ENCODE measurements at places on chromosomes 4 and X.

DNA sequence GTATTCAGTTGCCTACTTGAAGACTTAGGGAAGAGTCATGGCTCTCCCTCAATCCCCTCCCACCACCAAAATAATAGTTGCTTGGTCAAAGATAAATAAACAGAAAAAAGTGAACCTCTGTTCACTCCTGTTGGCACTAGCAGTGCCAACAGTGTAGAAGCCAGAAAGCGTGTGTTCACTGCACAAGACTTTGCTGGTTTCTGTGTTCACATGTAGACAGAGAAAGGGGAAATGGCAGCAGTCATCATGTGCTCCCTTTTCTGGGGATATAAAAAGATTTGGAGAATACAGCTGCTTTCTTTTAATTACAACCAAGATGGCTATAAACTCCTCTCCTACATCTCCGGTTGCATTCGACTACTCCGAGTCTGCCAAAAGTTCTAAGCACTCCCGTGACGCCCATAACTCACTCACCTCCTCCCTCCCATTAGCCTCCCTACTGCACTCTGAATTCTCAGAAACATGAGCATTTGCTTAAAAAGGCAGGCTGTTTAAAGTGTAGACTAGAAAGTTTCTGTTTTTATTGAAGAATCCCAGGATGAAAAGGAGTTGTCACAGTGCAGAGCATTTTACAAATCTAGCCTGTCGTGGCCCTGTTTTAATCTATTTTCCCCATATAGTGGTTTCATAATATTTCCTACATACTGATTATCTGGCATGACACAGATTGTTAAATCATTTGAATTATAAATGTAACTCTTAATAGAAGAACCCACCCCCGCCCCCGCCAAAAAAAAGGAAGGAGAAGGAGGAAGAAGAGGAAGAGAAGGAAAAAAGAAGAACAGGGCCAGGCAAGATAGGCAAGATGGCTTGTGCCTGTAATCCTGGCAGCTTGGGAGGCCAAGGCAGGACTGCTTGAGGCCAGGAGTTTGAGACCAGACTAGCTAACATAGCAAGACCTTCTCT lies 16.7 kb downstream of the LGI2 start:
- no peak for DNase-seq

DNA sequence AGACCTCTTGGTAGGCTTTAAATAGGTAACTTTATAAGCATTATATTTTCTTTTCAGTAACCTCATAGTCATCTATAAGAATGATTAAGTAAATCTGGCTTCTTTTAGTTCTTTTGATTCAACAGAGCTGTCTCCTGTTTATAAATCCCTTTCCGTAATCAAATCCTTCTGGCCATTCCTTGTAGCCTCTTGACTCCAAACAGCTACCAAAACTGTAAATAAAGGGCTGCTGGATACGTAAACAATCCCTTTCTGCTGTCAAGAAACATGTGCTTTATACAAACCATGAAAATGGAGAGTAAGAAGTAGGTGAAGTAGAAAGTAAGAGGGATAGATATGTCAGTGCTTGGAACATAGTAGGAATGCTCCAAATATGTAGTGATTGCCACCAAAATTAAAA lies 183.2 kb upstream of the CASK start:
- DNase-seq: no peak

DNA sequence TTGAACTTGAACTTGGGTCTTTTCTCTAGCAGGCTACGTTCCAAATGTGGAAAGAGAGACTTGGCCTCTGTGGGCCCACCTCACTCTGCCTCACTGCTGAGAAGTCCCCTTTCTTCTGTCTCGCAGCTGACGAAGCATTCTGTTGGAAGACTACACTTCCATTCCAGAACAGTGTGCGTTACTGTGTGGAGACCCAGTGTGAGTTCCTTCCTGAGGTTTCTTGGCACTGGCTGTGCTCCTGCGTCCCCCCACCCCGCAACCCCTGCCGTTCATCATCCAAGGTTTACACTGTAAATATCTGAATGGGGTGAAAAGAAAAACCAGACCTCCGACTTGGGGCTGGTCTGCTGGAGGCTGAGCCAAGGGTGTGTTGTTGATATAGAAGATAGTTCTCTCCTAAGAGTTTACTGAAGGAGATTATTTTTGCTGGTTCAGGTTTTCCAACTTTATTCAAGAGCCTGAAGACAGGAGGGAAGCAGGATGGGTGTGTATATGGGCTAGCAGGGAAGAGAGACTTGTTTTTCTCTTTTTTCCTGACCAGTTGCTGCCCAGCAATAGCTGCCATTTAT lies 34.7 kb downstream of the NHSL2 start:
- no peak for DNase-seq

- no peak for DNase-seq
Measured at GRCh38 chr4:72702948-72703347, 133.9 kb upstream of the ADAMTS3 start.

GRCh38 chrX:107450823-107451509 lies 1.5 kb downstream of the FRMPD3 start:
- DNase-seq: no peak

GRCh38 chr4:152374606-152375285 lies 161.1 kb downstream of the FBXW7 start:
- DNase-seq: no peak

GRCh38 chr4:143291314-143291713 lies 45.4 kb upstream of the GAB1 start:
- no peak for DNase-seq

DNA sequence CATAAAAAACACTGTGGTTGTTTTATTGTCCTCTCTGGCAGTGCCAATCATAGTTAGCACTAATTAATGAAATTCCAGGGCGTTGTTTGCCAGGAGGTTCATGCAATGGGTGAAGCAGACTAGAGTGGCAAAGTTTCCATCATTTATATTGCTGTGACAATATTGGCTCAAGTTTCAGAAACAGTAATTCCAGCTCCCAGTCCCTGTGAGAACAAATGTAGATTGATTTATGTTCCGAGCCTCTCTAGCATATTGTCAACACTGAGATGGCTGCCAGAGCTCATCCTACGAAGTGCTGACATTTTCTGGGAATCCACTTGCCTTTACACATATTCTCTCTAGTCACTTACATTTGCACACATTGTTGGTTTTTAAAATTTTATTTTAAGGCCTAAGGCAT lies 440.0 kb upstream of the IGFBP7 start:
- DNase-seq: no peak

GRCh38 chr4:169640261-169640870 lies 20.0 kb downstream of the CLCN3 start:
- DNase-seq: no peak

GRCh38 chr4:128649575-128650205 lies 159.8 kb upstream of the JADE1 start:
- no peak for DNase-seq

DNA sequence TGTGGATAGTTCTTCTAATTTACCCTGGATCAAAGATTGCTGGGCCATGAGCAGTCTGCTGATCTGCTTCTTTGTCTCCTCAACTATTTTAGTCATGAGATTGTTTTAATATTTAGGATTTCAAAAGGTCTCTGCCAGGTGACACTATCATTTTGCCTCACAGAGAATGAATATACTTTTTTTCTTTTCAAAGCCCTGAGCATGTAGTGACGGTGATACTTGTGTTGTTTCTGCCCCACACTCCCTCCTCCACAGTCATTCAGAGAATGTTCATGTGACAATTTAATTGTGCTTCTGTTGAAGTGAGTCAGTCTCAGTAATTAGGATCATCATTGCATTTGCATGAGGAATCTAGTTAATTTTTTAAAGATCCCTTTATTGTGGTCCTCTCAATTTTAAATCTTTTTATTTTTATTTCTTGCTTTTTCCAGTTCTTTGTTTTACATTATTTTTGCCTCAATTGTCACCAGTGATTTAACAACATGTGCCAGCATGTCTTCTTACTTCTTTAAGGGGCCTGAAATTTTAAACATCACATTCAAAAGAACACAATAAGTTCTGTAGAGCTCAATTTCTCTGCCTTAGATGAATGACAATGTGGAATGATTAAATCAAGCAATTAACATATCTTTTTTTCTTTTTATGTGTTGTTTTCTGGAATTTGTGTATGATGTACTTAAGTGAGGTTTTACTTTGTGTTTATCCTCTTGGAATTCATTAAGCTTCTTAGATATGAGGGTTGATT lies 12.3 kb downstream of the MMRN1 start:
- DNase-seq: no peak

DNA sequence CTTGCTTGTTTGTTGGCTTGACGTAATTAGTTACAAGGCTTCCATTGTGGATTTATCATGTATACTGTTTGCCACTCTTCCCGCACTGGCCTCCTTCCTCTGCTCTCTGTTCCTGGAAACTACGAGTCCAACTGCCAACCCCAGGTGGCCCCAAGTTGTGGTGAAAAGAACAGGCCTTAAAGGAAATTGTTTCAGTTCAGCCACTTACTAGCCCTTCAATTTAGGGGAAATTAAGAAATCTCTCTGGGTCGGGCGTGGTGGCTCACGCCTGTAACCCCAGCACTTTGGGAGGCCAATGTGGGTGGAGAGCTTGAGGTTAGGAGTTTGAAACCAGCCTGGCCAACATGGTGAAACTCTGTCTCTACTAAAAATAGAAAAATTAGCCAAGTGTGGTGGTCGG lies 28.0 kb downstream of the RBM47 start:
- no peak for DNase-seq

DNA sequence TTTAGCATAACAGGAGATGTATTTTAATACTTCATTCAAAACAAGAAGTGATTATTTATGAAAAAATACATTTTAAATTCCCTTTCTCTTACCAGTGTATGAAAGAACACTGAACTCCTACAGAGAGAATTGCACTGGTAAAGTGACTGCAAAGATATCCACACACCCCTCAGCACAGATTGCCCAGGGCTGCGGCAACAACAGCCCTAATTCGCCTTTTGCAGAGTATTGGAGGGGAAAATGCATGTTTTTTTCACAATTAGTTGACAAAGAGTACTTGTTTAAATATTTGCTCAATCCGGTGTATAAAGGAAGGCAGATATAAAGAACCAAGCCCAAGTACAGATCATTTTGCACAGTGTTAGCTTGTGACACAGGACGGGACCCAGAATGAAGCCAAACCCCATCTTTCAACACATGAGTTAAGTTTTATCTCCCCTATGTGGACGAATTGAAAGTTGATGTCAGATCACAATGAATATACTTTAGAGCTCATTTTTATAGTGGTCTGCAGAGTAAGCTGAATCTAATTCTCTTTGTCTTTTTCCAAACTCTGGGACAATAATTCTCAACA lies 551.4 kb upstream of the IGFBP7 start:
- no peak for DNase-seq

DNA sequence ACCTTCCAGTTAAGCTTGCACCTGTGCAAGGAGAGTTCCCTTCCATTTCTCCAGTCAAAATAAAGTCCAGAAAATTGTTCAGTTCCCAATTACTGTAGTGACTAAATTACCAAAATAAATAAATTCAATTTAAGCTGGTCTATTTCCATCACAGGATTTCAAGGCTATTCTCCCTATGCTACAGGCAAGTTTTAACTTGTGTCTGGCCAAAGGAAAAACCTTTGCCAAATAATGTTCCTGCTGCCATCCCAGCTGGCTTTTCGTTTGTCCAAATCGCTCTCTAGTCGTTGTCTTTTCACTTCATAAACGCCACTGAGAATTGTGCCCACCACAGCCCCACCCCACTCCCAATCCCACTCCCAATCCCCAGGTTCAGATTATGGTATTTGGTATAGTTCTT lies 2.4 kb downstream of the KCTD8 start:
- no peak for DNase-seq

DNA sequence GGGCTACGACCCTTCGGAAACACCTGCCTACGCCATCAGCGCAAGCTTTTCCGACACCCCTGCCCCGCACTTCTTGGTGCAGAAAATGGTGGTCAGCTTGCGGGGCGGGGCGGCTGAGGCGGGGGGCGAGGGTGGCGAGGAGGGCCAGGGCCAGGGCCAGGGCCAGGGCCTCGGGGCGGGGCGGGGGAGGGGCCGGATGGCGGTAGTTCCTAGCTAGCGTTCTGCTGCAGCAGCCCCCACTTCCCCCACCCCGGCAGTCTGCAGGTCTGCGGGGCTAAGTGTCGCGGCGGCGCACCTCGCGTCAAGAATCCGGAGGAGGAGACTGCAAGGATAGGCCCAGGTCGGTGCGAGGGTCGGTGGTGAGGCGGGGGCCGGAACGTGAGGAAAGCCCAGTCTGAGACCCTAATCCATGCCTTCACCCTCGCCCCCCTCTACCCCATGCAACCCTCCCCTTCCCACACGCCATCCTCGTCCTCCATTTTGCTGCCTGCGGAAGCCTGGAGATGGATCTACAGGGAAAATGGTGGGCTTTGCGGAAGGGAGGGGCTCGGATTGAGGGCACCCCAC lies 600 bp downstream of the BEX4 start:
- no peak for DNase-seq

- no peak for DNase-seq
Measured at GRCh38 chr4:11507920-11508319, 79.2 kb upstream of the HS3ST1 start.

GRCh38 chr4:165872461-165873297 lies at the start of gene TLL1:
Gene TLL1 (plus strand): TSS chr4:165873237. CDS start chr4:165873905, 668 bp downstream.
- no peak for DNase-seq

- no peak for DNase-seq
Measured at GRCh38 chrX:155330992-155331391, 3.4 kb downstream of the CLIC2 start.

GRCh38 chrX:150897421-150898320 lies 797 bp downstream of the CD99L2 start:
- peak; percentile 10 for DNase-seq

GRCh38 chr4:53559021-53559620 lies 32.2 kb downstream of the LNX1 start:
- DNase-seq: no peak

DNA sequence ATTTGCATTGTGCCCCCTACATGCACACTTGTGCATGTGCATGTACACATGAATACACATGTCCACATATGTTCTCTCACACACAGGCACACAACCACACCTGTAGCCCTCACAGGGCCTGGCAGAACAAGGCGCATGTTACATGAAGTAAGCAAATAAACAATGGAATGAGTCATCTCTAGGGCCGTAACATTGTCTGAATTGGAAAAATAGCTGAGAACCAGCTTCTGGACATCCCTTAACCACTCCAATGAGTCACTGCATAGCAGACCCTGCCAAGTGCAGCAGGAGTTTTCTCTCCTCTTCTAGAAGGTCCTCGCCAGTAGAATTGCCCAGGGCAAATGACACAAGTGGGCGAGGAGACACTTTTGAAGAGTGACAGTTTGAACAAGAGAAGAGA lies 66.1 kb downstream of the MAGEA10 start:
- no peak for DNase-seq

GRCh38 chr4:174663216-174663615 lies 140.9 kb upstream of the HPGD start:
- DNase-seq: no peak

- DNase-seq: no peak
Measured at GRCh38 chrX:10007621-10008020, 40.5 kb downstream of the CLDN34 start.

- no peak for DNase-seq
Measured at GRCh38 chr4:145626623-145626982, 7.4 kb downstream of the MMAA start.

DNA sequence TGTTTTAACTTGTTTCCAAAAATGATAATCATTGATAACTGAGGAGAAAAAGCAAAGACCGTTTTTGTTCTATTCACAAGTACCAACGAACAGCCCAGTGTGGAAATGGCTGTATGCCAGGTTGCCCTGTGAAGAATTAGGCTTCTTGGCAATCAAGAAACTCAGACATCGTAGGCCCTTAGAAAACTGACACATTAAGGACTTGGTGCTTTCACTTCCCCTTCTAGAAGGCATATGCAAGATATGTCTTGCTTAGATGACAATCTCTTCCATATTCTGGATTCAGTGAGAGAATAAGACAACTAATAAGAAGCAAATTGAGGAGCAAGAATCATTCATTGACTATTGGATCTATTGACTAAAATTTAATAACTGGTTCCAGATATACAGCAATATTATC lies 56.6 kb downstream of the ANAPC10 start:
- no peak for DNase-seq

All from stimulated activated CD4-positive, alpha-beta T cell treated with anti-CD3 and anti-CD28 coated beads, TNF-alpha, amount 100 ng/mL, for 48 hours (primary cell).